Right ventricle myocardium superior (tissue), 1 donor: ENCODE measurements at places on chromosomes 2 and 18.

DNA sequence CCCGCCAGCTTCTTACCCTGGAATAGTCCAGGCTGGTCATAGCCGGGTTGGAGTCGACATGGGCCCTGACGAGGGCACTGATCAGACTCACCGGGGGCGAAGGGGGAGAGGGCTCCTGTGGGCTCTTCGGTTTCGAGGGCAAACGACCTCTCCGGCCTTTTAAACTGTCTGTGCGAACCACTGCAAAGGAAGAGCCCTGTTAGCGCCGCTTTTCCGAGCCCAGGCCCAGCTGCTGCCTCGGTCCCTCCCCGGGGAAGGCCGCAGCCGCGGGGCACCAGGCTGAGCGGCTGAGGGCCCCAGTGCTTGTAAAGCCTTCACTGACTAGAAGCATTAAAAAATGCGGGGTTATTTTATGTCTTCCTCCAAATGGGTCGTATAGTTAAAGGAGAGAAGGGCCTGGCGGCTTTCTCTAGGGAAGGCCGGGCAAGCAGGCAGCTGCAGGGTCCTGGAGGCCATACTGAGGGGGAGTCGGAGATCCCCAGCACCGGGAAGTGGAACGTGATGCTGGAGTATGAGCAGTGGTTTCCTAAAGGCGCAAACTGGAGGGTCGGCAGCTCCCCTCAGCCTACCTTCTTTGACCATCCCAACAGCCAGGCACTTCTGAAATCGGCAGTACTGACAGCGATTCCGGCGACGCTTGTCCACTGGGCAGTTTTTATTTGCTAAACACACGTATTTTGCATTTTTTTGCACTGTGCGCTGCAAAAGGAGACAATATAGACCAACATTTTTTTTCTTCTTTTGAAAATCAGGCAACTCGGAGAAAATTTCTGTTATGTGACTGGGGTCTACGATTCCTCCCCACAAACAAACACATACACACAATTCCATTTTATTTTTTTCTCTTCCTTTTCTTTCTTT lies 4.5 kb downstream of the NR4A2 start:
- DNase-seq: no peak

DNA sequence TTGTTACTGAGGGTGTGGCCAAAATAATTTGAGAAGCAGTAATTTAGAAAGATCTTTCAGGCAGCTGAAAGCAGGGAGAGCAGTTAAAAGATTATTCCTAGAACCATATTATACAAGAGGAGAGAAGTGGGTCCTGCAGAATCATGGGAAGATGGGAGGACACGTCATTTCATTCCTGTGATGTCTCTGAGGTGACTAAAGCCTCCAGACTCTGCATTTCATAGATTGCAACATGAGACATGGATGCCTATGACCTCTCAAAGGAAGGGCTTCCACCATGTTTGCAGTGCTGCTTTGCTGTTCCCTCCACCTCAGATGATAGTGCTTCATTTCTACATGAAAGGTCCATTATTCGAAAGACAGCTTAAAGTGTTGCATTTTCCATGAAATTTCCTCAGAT lies 788.4 kb downstream of the TSN start:
- DNase-seq: no peak

GRCh38 chr18:3824101-3824500 lies 374.1 kb downstream of the TGIF1 start:
- DNase-seq: no peak

DNA sequence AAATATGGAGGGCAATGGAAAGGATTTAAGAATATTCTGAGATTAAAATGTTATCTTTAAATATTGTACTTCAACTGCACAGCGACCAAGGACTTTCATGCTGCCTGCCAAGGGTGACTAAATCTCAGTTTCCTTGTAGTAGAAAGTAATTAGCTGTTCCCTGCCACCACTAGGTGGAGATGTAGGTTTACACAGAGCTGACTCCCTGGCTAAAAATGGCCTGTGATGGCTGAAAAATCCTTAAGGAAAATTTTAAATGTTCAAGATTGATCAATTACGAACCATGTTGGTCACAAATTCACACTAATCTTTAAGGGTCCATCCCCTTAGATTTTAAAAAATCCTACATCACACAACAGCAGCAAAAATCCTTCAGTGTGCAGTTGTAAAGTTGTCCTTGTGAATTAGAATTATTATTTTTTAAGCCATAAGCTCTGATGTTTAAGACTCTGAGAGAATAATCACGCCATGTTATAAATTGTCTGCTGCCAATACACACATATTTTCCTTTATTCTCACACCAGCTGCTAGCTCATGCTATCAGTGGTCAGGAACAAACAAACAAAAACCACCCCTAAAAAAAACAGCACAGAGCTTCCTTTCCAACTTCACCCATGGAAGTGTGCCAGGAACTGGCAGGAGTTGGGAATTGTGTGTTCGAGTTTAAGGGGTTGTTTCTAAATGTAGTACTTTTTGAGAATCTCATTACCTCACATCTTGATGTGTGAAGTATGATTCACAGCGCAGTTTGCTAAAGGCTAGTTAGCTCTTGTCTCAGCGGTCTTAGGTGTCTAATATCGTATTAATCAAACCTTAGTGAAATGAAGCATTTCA lies 399.8 kb downstream of the TMEM182 start:
- no peak for DNase-seq

- DNase-seq: no peak
Measured at GRCh38 chr18:13524811-13525210, 201.5 kb downstream of the FAM210A start.

DNA sequence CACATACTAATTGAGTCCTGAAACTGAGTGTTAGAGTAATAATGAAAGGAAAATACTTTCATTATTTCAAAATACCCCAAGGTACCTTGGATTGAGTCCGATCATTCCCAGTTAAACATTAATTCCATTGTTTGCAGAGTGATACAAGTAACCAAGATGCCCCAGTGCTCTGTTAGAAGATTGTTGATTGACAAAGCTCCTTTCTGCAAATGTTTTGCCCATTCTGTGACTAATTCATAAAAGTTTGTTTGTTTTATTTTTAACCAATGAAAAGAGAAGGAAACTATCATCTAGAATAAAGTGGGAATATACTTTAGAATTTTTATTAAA lies 124.0 kb downstream of the GULP1 start:
- no peak for DNase-seq

DNA sequence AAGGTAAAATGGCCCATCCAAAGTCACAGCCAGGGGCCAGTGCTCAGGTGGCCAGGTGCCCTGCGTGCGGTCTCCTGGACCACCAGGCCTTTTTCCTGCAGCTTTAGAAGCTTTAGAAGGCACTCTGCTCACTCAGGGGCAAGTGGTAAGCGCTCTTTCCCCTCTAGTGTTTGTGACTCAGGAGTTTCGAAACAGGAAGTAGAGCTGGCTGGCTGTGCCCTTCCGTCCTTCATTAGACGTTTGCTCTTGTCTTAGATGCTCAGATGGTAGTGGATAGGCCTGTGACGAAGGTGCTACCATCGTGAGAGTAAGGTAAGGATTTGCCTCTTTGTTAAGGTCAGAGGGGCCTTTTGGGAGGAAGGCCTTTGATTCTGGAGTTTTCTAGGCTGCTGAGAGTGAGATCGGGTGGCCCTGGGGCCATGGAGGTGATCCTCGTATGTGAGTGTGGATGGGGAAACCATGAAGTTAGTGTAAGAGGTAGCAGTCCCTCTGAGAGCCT lies at the start of gene CASP8:
TSS of gene CASP8 (plus strand) at position 235 of the 499 bp plus-strand sequence. CDS start 5,951 bp downstream, outside the sequence.
- peak; percentile 58 for DNase-seq

DNA sequence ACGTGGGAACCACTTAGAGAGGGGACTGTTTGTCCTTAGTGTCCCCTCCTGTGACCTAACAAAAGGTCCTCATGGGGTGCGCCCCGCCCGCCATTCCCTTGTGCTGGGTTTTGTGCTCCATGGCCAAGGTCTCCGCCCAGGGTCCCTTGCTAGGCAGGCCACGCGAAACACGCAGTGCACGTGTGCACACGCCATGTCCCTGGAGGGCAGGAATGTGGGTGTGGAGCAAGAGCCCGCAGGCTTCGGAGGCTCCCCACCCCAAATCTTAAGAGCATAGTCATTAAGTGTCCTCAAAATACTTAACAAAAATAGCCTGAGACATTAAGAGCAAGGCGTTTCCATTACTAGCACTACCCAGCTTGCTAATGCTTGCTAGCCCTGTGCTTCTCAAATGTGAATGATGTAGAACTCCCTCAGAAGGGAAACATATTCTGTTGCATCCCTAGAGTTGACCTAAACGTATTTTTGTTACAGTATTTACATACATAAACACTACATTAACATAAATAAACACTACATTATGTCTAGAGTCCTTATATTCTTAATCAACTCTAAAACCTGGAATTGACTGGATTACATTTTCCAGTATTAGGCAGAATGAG lies 117.6 kb upstream of the APCDD1 start:
- no peak for DNase-seq

DNA sequence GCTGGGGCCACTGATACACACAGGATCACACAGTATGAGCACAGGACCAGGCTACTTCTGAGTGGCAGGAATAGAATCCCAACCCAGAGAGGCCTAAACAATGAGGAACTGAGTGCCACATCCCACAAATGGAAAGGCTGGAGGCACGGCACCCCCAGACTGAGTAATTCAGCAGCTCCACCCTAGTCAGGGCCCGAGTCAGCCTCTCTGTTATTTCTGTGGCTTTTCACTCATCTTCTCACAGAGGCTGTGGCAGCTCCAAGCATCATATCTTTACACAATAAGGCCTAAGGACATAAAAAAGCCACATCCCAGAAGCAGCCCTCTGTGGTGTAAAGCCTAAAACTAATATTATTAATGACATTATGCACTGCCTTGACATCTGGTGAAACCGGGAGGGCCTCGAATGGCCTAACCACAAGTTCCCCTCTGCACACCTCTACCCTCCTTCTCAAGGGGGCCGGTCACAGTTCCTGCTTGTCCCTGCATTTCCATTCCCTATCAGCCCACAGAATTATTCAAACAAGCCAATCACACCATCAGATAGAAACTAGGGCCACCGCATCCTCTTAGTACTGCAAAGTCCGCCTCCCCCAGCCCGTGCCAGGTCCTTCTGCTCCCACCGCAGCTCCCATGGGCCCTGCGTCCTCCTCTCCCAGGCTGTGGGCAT lies 12.5 kb upstream of the MAL start:
- no peak for DNase-seq

- DNase-seq: peak; percentile 65
Measured at GRCh38 chr2:219701847-219702634, 74.6 kb downstream of the SLC4A3 start.

GRCh38 chr2:28137221-28137620 lies 246.7 kb downstream of the BABAM2 start:
- DNase-seq: no peak

- no peak for DNase-seq
Measured at GRCh38 chr2:177767768-177768167, 304.8 kb downstream of the PDE11A start.

DNA sequence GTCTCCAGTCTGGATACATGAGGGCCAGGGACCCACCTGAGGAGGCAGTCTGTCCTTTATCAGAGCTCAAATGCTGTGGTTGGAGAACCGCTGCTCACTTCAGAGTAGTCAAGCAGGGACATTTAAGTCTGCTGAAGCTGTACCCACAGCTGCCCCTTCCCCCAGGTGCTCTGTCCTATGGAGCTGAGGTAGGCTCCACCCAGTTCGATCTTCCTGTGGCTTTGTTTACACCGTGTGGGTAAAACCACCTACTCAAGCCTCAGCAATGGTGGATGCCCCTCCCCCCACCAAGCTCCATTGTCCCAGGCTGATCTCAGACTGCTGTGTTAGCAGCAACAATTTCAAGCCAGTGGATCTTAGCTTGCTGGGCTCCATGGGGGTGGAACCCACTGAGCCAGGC lies 731.4 kb upstream of the HS6ST1 start:
- no peak for DNase-seq

- DNase-seq: no peak
Measured at GRCh38 chr2:204321027-204321800, 224.1 kb upstream of the PARD3B start.

DNA sequence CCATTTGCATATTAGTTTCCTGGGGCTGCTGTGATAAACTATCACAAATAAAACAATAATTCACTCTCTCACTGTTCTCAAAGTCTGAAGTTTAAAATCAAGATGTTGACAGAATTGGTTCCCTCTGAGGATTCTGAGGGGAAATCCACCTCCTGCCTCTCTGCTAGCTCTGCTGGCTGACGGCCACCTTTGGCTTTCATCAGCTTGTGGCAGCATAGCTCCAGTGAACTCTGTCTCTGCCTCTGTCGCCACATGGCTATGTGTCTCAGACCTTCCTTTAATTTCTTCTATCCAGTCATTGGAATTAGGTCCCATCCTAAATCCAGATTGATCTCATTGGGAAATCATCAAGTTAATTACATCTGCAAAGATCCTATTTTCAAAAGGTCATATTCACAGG lies 38.9 kb upstream of the TRIM43 start:
- peak; percentile 77 for DNase-seq

DNA sequence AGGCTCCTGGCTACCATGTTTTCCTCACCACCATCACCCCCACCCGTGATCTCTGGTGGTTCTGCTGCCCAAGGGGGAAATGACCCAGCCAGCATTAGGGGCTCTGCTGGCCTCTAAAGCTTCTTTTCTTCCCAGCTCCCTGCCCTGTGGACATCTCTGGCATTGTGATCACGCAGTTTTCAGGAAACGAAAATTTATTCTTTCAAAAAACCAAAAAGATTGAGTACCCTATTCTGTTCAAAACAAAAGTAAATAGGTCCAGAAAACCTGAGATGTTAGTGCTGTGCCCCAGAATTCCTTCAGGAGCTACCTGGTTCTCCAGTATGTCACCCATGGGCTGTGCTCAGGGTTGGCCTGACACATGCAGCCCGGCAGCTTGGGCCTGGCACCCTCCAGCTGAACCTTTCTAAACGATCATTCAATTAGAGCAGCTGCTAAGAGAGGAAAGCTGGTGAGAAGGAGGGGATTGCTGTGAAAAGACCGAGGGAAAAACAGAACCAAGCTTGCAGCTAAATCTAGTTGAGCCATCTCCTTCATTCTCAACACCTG lies 157.5 kb downstream of the MGAT5 start:
- DNase-seq: no peak

GRCh38 chr18:37270038-37270665 lies 295.4 kb downstream of the CELF4 start:
- peak; percentile 43 for DNase-seq

GRCh38 chr2:162090109-162090508 lies 16.1 kb upstream of the DPP4 start:
- no peak for DNase-seq

DNA sequence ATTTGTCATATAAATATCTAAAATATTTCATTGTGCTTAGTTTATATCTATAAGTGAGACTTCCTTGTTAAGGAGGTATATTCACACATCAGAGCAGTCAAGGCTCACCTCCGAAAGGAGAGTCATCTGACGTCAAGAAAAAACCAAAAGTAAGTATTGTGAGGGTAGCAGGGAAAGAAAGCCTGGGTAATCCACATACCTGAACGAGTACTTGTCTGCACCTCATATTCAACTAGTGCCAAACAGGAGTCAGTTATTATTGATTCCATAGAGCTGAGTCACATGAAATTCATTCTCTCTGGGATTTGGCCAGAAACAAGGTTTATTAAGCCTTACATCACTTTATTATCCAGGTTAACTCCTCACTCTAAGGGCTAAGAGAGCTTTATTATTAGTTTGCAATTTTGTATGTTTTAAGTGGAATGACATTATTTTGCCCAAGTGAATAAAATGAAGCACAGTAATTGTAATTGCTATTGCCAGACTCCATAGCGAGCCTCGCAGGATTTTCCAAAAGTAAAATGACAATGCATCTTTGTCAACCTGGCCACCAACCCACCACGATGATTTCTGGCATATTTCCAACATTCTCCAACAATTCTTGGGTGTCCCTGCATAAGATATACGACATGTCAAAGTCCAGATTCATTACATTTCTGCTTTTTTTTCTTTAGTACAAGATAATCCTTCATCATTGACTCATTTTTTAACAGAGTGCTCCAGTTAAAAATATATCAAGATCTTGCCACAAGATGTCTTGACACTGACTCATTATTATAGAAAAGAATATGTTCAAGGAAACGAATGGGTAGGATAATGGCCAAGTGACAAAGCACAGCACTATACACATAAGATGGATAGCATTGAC lies 1210.4 kb upstream of the ACVR2A start:
- DNase-seq: no peak
